NCI-H187 treated with DMSO at 0.1 percent for 48 hours (cell line): ENCODE measurements at places on chromosomes 13 and 19.
A peak's percentile ranks its signal among the peaks of the same experiment; 100 is the strongest.

- DNase-seq = no peak
These were observed 283.1 kb downstream of the DCT start for GRCh38 chr13:94196413-94196812.

GRCh38 chr13:90757127-90757680, 590.3 kb upstream of the MIR17HG start:
- DNase-seq = peak; percentile 47

GRCh38 chr13:21913010-21913409, 242.1 kb downstream of the FGF9 start:
- DNase-seq = no peak

GRCh38 chr13:78689011-78689410, 30.1 kb upstream of the OBI1 start:
- no peak for DNase-seq

DNA sequence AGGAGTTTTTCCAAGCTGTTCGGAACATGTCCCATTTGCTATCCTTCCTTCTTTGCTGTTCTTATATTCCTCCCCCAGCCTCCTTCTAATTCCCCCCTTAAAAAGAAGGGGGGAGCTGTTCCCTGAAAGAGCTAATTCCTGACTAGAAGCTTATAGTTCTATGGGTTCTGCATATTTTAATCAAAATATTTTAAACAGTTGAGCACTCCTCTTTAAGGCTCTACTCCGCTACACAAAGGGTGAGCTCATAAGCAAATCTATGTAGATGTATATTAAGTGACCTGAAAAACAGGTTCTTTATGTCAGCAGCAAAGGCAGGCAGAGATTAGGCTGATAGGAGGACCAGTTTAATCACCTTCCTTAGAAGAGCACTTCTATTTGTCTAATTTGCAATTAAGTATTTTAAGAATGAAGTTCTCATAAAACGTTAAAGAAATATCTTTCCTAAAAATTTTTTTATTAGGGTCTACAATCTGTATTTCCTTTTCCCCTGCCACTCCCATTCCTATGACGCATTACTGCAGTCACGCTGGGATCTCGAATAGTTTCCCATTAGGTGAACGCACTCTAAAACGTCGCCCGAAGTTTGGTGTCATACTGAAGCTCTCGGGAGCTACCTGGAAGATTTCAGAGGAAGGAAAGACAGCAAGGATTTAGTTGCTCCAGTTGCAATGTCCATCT, 5.2 kb downstream of the EFNB2 start:
- no peak for DNase-seq
